ENCODE measurements at places on chromosomes 3 and 15.

DNA sequence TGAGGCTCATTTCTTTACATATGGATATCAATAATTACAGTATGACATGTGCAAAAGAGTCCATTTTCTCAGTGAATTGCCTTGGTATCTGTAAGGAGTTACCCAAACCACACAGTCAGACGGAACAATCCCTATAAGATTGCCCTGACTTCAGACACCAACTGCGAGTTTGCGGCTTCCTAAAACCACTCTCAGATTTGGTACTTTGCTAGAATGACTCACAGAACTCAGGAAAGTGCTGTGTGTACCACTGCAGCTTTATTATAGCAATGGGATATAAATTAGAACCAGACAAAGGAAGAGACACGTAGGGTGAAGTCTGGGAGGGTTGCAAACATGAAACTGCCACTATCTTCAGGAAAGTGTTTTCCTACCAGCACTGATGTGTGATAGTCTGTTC is 45.8 kb upstream of the ATP13A3 start:
- no peak for DNase-seq

- no peak for DNase-seq
Measured at GRCh38 chr15:74240002-74240568, 4.0 kb downstream of the CCDC33 start.

- no peak for DNase-seq
Measured at GRCh38 chr15:95025924-95026728, 794.8 kb downstream of the MCTP2 start.

GRCh38 chr3:106813742-106814141 is 563.5 kb upstream of the CCDC54 start:
- no peak for DNase-seq

DNA sequence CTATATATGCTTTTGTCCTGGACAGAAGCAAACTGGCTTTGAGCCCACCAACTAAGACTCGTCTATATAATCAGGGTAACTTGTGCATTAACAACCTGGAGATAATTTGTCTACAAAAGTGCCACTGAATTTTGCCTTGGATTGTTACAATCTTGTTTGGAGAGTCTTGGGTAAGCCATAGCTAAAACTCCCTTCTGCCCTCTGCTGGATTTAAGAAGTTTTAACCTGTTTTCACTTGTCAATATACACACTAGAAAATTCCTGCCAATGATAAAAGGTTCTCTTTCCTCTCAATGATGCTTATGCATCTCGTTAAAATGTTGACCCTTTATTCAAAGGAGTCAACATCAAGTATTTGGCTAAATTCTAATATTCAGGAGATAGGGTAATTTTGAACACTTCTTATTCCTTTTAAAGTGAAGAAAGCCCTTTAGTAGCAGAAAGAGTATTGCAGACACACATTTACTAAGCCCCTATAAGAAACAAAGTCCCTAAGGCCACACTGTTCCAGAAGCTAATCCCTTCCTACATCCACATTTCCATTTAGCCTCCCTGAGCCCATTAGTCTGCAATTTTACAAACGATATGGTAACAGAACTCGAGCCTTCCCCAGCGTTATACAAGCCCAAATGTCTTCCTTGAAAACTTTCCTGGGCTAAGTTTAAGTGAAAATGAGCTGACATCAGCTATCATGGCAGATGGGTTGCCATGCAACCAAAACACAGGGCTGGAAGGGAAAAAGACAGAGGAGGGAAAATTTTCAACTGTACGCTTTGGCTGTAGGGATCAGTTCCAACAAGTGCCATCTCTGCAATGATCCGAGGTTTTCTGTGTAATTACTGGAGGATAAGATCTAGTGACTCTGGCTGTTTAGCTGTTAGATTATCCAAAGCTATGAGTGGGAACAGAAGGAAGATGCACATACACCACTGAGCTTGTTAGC is 75.9 kb upstream of the FGF12 start:
- peak; percentile 33 for DNase-seq

GRCh38 chr3:167350245-167350862 is 29.7 kb downstream of the ZBBX start:
- no peak for DNase-seq

GRCh38 chr15:96346409-96346970 is 16.0 kb downstream of the NR2F2 start:
- no peak for DNase-seq

- no peak for DNase-seq
Measured at GRCh38 chr3:82556113-82556512, 794.7 kb upstream of the GBE1 start.

- no peak for DNase-seq
Measured at GRCh38 chr15:95324656-95325055, 1005.8 kb upstream of the NR2F2 start.

GRCh38 chr15:56683908-56684307 is 49.4 kb downstream of the ZNF280D start:
- DNase-seq, result no peak

DNA sequence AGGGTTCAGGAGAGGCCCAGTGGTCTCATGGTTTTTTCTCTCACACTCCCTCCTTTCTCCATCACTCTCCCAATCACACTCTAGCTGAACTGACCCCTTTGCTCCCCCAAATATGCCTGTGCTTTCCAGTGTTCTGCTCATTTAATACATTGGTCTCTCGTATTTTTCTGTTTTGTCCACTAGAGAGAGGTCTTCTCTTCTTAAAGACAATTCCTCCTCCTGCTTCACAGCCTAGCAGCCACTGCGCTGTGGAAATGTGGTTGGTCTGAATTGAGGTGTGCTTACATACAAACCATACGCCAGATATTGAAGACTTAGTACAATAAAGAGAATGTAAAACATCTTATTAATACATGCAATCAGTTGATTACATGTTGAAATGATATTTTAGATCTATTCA is 60.6 kb upstream of the XCR1 start:
- DNase-seq, result no peak

GRCh38 chr3:23319366-23320312 is 116.5 kb downstream of the UBE2E2 start:
- no peak for DNase-seq

DNA sequence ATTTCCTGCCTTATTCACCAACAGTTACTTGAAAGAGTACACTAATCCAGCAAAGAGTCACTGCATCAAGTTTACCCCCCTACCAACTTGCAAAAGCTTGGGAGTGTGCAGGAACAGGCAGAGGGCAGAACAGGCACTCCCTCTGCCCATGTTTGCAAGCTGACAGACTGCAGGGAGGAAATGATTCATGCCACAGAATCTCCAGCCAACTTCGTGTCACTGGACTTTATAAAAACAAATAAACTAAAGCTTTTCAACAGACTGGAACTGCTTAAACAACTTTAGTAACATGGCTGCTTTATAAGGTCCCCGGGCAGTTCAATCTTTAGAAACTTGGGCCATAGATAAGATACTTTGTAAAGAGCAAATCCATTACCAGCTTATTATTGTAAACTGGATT is 129.5 kb downstream of the THRB start:
- DNase-seq, result no peak

- no peak for DNase-seq
Measured at GRCh38 chr15:50275908-50276307, 10.4 kb upstream of the HDC start.

GRCh38 chr15:24898715-24899272 is 56.0 kb upstream of the SNRPN start:
- no peak for DNase-seq

DNA sequence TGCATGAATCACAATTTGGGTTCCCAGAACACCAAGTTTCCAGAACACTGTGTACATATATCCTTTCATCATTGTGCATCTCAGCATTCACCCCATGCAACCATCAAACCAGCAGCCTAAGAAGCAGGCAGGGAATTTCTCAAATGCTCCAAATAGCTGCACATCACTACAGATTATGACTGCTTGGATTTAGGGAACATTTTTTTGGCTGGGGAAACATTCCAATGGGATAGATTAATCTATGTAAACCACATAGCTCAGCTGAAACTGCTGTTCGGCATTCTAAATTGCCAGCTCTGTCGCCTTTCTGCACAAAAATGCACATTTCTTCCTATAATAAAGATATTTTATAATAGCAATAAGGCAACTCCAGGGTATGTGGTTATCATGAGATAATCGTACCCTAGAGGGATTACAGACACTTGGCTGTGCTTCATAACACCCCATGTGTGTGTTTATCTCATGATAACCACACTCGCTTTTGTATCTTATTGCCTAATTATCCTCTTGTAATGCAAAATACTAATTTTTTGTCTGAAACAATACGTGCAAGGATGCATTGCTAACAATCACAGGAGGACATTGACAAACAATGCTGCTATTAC is 483.7 kb upstream of the DPH6 start:
- no peak for DNase-seq

- DNase-seq, result no peak
Measured at GRCh38 chr3:190340071-190340470, 17.8 kb upstream of the CLDN1 start.

- DNase-seq, result peak; percentile 63
Measured at GRCh38 chr15:41333026-41333562, 413 bp downstream of the NUSAP1 start.

DNA sequence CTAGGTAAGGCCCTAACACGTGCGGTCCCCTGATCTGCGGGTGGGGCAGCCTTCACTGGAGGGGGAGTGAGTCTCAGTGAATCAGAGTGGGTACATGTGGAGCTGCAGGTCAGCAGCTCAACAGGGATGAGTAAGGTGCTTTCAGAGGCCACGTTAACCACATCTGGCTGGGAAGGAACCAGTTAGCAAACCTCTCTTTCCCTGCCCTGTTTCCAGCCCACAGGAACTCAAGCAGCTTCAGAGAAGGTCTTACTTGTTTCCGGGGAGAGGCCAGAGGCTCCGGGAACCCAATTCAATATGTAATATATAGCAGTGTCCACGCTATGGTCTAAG is 175.3 kb downstream of the XXYLT1 start:
- DNase-seq, result no peak

DNA sequence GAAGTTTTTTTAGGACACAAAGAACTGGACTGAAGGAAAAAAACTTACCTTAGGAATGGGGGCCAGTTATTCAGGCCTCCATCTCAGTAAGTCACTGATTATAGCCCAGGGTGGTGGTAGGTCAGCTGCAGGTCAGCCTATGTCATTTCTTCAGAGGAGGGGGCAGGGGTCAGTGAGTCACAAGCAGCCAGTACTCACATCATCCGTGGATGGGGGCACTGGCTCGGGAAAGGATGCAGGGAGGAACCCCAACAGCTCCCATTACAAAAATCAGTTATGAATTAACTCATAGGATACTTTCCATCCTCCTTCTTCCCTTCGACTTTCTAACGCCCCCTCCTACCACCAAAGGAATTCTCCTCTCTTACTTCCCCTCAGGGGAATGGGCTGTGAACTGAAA is 578.3 kb downstream of the PDCD6IP start:
- DNase-seq, result no peak

GRCh38 chr3:148004331-148004730 is 595.2 kb downstream of the ZIC1 start:
- no peak for DNase-seq

DNA sequence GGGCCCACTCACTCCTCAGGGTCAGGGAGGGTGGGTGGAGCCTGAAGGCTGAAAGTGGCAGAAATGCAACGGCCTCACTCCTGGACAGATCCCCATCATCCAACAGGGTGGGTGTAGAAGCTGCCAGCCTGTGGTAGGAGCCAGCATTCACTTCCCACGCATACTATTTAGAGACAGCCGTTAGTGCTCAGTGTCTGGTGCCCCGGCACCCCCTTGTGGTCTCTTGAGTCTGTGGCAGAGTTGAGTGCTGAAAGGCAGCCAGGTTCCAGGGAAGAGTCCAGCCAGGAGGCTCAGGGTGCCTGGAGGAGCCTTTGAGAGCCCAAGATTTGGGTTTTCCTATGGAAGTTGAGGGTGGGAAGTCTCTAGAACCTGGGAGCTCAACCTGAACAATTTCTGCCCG is 2.1 kb upstream of the GNAT1 start:
- peak; percentile 60 for DNase-seq

GRCh38 chr3:94647131-94647530 is 584.3 kb downstream of the NSUN3 start:
- no peak for DNase-seq

GRCh38 chr15:32956006-32956405 is 238.2 kb downstream of the GREM1 start:
- peak; percentile 40 for DNase-seq

DNA sequence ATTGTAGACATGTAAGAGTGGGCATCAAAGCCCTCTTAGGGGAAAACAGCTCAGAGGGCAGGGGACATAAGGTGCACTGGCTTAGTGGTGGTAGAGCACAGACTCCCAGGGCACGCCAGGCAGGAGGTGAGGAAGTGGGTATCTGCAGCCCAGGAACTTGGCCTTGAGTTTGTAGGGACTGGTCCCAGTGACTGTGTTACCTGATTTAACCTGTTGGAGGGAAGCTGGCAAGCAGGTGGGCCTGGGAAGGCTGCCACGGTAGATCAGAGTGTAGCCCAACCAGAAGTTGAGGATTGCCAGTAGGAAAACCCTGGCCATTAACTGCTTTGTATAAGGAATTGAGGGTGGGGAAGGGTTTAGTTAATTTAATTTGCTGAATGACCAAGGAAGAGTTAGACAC is 417.5 kb upstream of the C2CD4B start:
- DNase-seq, result no peak

DNA sequence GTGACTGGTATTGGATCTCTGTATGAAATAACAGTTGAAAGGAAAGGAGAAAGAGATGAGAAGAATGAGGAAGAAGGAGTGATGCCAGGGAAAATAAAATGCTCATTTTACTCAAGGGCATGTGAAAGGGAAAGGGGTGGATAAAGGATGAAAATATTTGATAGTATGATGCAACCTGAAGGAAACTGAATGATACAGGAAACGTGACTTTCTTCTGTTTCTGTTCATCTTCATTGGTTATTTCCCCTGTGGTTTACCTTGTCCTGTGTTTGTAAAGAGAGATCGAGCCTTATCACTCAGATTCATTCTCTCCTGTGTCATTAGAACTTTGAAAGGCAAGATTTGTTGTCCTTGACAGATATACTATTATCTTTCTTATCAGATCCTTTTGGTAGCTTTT is 243.6 kb upstream of the SLITRK3 start:
- no peak for DNase-seq

DNA sequence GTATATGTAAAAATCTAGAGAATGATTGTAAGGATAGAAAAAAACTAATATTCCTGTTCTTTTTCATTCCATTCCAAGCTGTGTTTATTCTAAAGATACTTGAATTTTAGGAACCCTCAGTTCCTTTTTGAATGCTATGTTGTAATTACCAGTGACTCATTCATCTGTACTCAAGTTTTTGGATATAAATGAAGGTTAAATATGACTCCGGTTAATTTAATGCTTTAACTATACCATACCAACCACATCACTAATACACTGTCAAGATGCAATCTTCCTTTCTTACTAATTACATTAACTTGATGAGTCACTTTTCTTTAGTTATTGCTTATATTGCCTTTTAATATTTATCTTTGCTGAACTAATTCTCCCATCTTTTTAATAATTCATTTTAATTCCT is 68.8 kb upstream of the ZNF148 start:
- DNase-seq, result no peak

GRCh38 chr15:36465304-36465703 is 114.1 kb upstream of the CDIN1 start:
- no peak for DNase-seq

- DNase-seq, result no peak
Measured at GRCh38 chr3:134430950-134431445, 54.8 kb downstream of the ANAPC13 start.

- peak; percentile 35 for DNase-seq
Measured at GRCh38 chr3:57078344-57078634, 17.8 kb downstream of the SPATA12 start.

GRCh38 chr15:89852342-89852995 is 37.8 kb upstream of the ANPEP start:
- DNase-seq, result no peak

GRCh38 chr3:102059145-102059943 is 210.0 kb downstream of the NFKBIZ start:
- peak; percentile 65 for DNase-seq

- DNase-seq, result no peak
Measured at GRCh38 chr15:23441204-23441603, 5.8 kb downstream of the GOLGA6L2 start.

All from GM10248 (cell line).